ENCODE measurements at places on chromosomes 16 and 17.

DNA sequence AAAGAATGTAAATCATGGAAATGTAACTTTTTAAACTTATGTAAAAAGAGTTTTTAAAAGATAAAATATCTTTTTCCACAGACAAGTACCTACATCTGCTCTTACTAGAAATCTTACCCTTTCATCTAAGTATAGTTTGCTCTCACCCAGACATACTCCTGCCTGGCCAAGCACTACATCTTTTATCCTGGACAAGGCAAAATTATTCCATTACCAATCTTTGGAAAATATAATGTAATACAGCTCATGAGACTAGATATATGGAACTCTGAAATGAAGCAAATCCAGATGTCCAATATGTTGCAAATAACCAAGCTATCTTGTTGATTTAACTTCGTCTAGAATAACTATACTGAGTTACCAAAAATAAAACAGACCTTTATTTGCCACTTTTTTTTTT is 50.0 kb downstream of the VMP1 start:
- no peak for DNase-seq

GRCh38 chr16:12091569-12092543 is 115.3 kb downstream of the SNX29 start:
- no peak for DNase-seq

DNA sequence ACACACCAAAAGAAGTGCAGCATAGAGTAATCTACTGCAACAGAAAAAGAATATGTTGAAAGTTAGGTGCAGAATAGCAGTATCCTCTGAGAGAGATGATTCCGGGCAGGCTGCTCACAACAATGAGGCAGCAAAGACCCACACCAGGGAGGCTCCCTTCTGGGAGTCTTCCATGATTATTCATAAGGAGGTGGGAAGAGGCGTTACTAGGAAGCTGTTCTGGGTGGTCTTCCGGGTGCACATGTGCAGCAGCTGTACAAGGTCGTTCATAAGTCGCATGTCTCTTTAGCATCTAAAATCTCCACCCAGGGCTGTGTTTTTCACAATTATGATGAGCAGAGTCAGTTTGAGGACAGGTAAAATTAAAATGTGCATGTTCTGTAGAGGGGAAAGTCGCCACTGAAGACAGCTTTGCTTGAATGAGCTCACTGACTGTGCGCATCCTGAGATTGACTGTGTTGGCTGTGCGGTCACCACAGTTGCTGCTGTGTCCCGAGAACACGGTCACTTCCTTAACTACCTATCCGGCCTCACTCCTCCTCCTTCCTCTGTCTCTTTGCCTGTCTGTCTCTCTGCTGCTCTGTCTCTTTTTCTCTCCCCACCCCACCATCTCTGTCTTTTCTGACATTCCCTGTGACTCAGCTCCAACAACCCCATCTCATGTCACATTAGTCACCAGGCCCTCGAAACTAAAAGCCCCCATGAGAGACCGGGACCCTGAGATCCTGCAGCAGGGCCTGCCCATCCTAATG is 125.5 kb upstream of the HSBP1 start:
- no peak for DNase-seq

- no peak for DNase-seq
Observed at GRCh38 chr17:80984749-80985148, 6.9 kb upstream of the CHMP6 start.

- DNase-seq, result no peak
Observed at GRCh38 chr16:67146523-67147357, 4.1 kb downstream of the B3GNT9 start.

- no peak for DNase-seq
Observed at GRCh38 chr16:77876776-77877175, 88.4 kb downstream of the VAT1L start.

- no peak for DNase-seq
Observed at GRCh38 chr17:15440347-15440746, 27.1 kb downstream of the CDRT4 start.

- no peak for DNase-seq
Observed at GRCh38 chr17:40720899-40721298, 17.3 kb upstream of the KRT24 start.

- no peak for DNase-seq
Observed at GRCh38 chr16:75012380-75013081, 13.7 kb downstream of the ZNRF1 start.

DNA sequence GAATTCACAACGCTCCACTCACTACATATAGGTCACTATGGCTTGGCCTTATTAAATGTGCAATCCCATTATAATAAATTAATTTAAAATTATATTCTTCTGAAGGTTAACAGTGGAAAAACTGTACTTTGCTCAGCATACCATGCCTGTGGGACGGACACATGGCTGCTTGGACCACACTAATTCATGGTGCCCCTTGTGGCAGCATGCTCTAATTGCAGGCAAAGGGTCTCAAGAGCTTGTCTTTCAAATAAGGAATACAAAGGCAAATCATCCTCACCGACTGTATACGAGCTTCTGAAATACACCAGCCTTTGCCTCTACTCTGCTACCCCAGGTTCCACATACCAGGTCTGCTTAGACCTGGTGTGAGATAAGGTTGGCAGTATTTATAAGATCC is 11.7 kb downstream of the SMPD3 start:
- no peak for DNase-seq

DNA sequence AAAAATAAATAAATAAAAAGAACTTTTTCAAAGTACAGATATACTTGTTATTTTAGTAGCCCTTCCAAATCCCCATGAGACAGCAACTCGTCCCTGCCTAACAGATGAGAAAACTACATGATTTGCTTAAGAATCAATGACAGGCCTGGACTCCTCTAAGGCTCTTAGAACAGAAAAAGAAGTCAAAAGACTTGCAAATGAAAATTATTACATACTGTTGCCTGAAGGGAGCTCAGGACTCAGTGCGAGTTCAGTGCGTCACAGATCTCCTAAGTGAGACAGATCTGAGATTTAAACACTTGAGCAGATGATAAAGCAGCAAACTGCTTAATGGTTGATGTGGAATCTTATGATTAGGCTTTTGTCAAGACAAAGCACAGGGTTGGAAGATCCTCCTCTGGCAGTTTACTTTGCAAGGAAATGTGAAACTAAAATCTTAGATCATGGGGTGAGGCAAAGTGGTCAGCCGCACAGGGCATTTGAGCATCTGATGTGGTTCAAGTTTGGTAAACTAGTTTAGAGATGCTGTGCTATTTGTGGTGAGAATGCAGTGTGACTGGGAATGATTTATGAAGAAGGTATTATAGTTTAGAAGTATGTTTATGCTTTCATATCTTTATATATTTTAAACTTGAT is 138.1 kb downstream of the TRIM37 start:
- DNase-seq, result no peak

GRCh38 chr16:68936736-68937631 is 93.7 kb downstream of the TANGO6 start:
- DNase-seq, result no peak

- no peak for DNase-seq
Observed at GRCh38 chr17:78538033-78538776, 39.0 kb downstream of the DNAH17 start.

DNA sequence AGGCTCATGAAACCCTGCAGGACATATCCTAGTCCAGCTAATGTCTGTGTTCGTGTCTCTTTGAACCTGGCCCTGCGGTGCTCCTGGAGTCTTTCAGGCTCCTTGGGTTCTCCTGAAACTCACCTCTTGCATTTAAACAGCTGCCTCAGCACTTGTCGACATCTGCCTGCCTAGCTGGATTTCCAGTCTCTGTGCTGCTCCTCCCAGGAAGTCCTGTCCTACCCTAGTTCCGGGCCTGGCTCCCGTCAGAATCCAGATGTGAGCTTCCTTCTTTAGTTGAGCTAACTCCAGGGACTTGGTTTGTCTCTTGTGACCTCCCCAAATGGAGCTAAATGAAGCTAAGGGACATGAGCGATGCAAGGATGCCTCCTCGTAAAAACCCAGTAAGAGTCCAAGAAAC is 155.2 kb upstream of the PIRT start:
- no peak for DNase-seq

DNA sequence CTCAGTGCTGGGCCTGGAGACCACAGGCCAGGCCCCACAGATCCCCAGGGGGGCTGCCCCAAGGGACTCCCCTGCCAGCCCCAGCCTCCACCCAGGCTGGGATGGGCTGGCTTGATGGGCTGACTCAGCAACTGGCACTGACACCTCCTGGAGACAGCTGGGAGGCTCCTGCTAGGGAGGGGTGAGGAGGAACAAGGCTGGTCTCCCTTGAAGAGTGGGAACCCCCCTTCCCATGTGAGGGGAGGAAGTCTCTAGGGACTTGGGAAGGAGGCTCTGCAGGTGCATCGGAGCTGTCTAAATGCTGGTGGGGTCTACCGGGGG is 10.4 kb downstream of the NHERF1 start:
- no peak for DNase-seq

- no peak for DNase-seq
Observed at GRCh38 chr16:66510298-66510697, 39.6 kb downstream of the TK2 start.

GRCh38 chr17:47742319-47743181 is 9.5 kb downstream of the TBX21 start:
- DNase-seq, result no peak

DNA sequence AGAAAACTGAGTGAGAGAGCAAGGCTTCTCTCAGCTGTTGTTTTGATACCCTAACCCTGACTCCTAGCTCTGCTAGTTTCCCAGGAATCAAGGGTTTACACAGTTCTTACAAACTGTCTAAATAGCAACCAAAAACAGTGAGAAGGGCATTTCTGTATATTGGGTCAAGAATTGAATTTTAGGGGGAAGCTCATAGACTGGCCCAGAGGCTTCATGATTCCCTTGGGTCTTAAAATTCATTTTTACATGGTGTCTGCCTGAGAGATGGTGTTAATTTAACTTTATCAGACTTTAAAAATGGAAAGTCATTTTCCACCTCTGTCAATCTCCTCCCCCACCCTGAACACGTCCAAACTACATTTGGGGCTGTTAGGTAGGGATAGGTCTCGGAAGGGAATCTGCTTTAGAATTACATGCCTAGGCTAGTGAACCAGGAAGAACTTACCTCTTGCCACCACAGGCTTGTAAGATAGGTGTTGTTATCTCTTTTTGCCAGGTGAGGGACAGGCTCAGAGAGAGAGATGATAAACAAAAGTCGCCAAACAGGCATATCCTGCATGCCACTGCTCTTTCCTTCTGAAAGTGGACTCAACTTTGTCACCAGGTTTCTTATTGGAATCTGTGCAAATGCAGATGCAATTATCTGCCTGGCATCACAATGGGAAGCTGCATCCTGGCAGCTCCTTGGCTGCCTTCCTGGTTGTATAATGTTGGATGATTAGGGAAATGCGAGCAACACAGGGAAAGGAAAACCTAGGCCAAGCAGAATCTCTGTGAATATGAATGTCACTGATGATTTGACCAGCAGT is 3.1 kb downstream of the PHAF1 start:
- DNase-seq, result no peak

GRCh38 chr17:76407509-76407908 is 23.1 kb downstream of the SPHK1 start:
- no peak for DNase-seq

- no peak for DNase-seq
Observed at GRCh38 chr17:51270636-51271035, 10.3 kb downstream of the UTP18 start.
